ENCODE measurements at places on chromosomes 6 and 20.

- DNase-seq = no peak
Observed at GRCh38 chr20:45912344-45912682, 358 bp upstream of the PLTP start.

GRCh38 chr6:4665489-4666417, 110.5 kb upstream of the CDYL start:
- no peak for DNase-seq

- DNase-seq = no peak
Observed at GRCh38 chr20:48550814-48551213, 277.0 kb downstream of the PREX1 start.

GRCh38 chr6:101747160-101747559, 353.7 kb downstream of the GRIK2 start:
- no peak for DNase-seq

- no peak for DNase-seq
Observed at GRCh38 chr6:153135681-153136080, 4.6 kb upstream of the RGS17 start.

- no peak for DNase-seq
Observed at GRCh38 chr6:153831350-153832078, 207.5 kb upstream of the OPRM1 start.

DNA sequence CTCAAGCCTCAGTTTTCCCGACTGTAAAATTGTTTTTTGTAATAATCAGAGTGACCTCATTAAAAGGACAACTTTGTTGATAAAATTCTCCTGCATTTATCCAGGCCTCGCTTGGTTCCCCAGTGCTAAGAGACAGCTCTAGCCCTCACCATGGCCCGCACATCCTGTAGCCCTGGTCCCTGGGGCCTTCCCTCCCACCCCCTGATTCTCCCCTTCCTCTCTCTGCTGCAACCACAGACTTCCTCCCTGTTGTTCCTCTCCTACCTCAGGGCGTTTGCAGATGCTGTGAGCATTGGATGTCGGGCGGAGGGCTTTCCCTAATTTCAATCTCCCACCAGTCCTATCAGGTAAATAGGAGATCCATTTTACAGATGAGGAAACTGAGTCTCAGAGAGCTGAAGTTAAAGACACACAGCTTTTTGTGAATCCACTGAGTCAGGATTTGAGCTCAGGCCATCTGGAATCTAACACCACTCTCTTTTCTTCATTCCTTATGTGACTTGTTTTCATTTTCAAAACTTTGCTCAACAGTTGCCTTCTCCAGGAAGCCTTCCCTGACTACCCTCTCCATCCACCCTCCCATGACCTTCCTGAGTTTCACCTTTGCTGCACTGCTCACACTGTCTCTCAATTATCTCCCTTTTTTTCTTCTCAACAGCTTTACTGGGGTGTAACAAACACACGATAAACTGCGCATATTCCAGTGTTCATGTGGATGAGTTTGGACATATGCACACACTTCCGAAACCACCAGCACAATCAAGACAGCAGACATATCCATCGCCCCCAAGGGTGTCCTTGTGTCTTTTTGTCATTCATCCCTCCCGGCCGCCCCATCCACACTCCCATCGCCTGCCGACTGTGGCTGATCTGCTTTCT, 107.1 kb downstream of the CEBPB start:
- peak; percentile 26 for DNase-seq

DNA sequence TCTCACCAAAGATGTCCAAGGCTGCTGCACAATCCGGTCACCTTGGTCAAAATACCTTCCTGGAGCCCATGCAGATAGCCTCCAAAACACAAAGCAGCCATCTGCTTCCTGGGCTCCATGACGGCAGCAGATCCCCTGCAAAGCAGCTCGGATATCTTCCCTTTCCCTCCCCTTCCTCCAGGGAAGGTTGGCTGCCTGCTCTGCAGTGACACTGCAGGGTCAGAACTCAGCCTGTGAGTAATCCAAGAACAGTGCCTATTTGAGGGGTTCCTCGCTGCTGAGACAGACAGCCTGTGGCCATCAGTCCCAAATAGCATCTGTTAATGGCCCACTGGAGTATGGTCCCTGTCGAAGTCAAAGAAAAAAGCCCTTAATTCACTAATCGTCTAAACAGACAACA, 270.8 kb downstream of the PREX1 start:
- no peak for DNase-seq

GRCh38 chr6:125307964-125308615, 6.3 kb upstream of the HDDC2 start:
- DNase-seq = peak; percentile 36

DNA sequence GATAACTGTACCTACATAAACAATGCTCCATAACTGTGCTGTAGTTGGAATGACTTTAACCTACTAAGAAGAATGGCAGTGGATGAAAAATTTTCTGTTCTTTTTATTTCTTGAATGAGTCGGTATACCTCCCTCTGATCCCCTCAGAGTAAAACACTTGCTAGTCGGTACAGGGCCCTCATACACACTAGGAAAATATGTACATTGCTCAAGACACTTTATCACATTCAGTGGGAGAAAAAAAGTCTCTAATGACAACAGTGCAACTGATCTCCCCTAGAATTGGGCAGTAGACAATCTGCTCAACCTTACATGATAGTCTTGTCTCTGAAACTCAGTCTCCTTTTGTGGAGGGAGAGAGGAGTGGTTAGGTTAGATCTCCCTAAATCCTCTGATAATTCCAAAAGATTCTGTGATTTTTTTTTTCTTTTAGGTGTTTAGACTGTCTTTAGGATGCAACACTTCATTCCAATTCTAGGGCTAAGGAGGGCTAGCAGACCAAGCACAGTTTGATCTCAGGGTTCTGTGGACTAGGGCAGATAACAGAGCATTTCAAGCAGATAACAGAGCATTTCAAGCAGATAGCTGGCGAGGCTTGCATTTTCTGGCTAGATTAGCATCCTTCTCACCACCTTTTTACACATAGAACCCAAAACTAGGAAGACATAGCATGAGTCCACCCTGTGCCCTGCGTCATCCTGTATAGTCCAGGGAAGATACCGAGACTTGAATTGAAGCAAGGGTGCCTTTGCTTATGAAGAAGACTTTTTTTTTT, 100.3 kb upstream of the TNFAIP3 start:
- no peak for DNase-seq

- no peak for DNase-seq
Observed at GRCh38 chr6:38567436-38567835, 72.3 kb downstream of the BTBD9 start.

DNA sequence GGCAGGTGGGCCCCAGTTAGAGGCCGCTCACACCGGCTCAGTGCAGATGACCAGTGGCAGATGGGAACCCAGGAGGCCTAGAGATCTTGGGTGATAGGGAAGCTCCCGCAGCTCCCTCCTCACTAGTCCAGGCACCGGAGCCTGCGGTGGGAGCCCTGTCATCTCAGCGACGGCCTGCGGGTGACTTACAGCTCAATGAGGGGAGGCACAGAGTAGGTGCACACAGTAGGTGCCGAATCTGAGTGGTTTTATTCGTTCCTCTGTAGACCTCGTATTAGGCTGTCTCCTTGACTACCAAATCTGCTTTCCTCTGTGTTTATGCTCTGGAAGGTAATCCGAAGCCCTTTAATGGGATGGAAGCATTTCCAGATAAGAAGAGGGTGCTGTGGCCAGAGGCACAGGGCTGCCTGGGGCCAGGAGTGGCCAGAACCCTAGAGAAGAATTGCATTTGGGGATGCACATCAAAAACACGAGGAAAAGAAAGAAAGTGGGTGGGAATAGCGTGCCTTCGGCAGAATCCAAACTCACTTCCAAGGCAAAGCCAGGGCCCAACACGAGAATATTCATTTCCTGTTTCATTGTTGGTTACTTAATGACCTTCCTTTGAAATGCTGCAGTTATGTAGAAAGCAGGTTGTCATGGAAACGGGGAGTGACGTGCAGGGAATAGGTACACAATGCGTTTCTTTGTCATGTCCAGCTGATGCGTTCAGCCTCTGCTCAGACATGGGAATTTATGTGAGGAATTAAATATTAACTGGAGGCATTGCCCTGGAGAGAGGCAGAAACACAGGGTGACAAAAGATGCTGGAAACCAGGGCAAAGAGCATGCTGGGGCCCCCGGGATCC, 24.7 kb downstream of the MYT1 start:
- no peak for DNase-seq

- DNase-seq = no peak
Observed at GRCh38 chr20:43544501-43544900, 14.3 kb upstream of the SGK2 start.

DNA sequence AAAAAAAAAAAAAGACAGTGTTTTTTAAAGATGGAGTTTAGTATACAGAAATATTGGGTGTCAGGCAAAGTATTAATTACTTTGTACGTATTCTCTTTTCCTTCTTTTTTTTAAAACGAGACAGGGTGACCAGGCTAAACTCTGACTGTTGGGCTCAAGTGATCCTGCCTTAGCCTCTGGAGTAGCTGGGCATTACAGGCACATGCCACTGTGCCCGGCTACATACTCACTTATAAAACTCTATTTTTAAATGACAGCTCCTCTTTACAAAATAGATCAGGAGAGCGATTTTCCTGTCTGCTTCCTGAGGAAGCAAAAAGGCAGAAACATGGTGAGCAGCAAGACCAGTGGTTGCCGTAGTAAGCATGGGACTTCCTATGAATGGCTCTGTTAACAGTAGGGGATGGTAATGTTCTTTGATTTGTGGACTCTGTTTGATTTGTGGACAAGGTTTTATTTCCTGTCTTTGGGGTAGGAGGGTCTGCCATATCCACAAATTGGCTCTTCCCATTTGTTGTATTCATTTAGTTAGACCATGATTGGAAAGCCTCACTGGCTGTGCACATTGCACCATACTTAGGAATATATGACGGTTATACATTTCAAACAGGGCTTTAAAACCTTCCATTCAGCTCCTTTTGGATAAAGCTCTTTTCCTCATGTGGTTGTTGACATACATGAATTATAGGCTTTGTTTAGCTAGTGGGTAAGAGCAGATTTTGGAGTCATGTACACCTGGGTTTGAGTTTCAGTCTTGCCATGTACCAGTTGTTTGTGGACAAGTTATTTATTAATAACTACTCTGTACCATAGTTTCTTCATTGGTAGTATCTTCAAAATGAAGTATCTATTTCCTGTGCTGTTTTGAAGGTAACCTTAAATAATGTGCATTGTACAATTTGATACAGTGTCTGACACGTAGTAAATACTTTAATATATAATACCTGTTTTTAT, 45.1 kb downstream of the PTPRA start:
- DNase-seq = no peak

DNA sequence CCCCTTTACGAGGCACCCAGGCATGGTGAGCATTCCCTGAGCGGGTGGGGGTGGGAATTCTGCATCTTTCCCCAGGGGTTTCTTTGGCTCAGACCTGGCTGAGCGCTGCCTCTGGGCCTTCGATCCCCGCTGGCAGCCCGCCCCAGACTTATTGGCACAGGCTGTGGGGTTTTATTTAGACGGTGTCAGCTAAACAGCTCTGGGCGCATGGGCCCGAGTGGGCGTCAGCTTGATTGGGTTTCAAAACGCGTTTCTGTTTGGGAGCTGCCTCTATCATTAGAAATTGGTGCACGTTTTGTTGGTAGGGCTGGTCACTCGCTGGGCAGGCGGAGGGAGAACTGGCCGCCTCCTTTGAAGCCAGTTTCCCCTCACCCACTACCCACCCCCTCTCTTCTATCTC, 21.0 kb downstream of the PMEPA1 start:
- DNase-seq = no peak

DNA sequence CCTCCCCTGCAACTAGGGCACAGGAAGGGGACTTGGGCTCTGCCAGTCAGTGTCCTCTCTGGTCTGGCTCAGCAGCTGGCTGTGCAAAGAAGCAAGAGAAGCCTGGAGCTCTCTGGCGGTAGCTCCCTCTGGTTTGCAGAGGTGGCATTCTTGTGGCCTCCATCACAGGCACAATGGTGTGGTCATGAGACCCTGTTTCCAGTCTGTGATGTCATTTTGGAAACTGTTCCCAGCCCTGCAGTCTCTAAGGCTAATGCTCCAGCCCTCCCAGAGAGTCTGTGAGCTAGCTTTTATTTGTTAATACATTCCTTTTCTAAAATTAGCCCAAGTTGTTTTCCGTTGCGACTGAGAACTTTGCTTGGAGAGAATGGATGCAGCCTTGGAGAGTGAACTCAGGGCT, 69.5 kb upstream of the FOXQ1 start:
- no peak for DNase-seq

DNA sequence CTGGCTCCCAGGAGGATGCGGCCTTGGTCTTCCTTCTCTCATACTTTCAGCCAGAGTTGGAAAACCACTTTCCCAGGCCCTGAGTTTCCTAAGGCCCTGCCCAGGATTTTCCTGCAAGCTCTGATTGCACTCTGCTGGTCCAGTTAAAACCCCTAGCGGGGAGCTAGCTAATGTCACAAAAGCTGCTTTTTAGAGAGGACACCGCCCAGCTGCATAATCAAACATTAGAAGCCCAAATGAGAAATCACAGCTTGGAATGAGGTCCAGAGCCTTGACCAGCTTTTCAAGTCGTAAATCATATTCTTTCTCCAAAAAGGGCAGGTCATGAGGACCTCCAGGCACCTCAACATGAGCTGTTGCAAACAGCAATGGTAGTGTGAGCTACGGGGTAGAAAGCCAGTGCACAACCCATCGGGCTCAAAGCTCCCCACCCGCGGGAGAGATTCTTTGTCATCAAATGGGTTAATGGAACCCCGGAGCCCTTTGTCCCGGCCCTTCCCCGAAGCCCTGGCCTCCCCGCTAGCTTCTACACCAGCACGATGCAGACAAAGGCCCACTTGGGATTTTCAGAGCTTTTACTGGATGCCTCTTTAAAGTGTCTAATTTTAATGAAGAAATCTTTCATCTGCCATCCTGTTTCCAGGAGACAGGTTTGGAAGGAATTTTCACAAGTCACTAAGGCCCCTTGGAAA, 134.0 kb downstream of the SCML4 start:
- DNase-seq = no peak

DNA sequence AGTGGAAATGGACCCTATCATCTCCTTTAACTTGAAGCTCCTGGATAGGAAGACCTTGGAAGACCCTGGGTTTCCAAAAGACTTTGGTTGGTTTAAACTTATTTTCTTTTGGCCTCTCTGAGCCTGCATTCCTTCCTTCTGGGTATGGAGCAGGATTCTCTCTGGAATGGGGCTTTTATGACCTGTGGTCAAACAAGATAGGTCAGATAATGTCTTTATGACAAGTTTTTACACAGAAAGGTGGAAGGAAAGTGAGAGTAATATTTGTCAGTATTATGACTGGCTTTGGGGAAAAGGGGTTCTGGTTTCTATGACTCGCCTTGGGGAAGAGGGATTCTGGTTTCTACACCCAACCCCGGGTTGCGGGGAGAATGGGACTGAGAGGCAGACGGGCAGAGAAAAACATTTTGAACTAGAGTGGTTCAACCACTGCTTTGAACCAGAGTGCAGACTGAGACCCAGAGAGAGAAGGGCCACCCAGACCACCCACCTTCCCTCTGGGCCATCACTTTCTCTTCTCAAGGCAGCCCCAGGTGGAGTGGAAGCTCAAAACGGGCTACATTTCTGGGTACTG, 37.6 kb upstream of the KCNK5 start:
- DNase-seq = no peak

DNA sequence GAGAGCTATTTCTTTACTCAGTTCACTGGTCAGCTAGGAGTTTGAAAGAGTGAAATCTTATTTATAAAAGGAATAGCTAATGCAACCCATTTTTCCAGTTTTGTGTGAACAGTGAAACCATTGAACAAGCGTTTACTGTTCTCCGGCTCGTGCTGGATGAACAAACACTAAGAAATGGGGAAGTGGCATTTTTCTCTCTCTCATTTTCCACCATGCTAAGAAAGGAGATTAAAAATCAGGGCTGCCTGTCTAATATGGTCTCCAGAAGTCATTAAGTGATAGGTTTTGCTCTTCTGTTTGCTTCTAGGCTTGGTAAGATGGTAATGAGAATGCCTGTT, 774 bp upstream of the SFT2D1 start:
- no peak for DNase-seq

All from activated CD4-positive, alpha-beta T cell treated with anti-CD3 and anti-CD28 coated beads, Interleukin-2, amount 50 U/mL, for 16 hours (primary cell).